NCI-H1436 treated with DMSO at 0.1 percent for 48 hours (cell line): ENCODE measurements at places on chromosomes 16 and 17.

DNA sequence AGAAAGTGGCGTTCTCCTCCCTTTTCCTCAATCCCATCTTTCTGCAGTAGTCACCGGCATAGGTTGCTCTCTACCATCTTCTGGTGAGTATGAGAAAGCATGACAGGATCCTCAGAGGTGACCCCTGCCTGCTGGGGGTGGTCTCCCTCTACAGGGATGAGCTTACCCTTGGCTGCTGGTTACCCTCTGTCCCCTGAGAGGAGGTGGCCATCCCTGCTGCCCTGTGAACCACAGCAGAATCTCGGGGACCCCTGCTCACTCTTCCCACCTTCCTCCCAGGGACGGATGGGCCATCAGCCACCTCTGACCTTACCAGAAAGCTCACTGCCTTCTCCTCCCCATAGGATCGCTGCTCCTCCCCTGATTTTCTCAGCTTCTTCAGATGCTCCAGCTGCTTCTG is 7.8 kb downstream of the MEFV start:
- DNase-seq: no peak

- no peak for DNase-seq
These were observed 384.6 kb downstream of the SLC39A11 start for GRCh38 chr17:72707881-72708280.

GRCh38 chr17:67725373-67725791 is 7.6 kb downstream of the NOL11 start:
- no peak for DNase-seq

DNA sequence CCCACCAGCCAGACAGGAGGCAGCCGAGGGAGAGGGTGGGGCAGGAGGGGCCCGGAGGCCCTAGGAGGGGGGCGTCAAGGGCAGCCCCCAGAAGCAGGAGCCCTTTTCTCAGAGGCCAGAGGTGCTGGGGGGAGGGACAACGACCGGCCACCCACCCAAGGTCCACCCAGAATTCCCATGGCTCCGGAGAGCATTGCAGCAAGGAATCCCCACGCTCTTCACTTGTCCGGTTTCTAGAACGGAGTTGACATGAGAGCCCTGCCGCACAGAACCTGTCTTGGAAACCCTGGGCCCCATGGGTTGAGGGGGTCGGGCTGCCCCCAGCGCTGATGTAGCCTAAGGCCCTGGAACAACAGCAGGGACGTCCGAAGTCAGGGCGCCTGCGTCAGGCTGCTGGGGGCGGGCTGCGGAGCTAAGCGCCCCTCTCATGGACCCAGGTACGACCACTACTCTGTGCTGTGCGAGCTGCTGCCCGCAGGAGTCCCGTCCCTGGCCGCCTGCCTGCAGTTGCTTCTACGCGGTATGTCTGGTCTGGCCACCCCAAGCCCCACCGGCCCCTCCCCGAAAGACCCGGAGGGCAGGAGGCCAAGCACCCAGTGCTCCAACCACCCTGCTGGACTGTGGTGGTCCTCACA is 11.2 kb downstream of the CYBC1 start:
- no peak for DNase-seq

GRCh38 chr16:895371-895770 is 75.4 kb downstream of the LMF1 start:
- no peak for DNase-seq

DNA sequence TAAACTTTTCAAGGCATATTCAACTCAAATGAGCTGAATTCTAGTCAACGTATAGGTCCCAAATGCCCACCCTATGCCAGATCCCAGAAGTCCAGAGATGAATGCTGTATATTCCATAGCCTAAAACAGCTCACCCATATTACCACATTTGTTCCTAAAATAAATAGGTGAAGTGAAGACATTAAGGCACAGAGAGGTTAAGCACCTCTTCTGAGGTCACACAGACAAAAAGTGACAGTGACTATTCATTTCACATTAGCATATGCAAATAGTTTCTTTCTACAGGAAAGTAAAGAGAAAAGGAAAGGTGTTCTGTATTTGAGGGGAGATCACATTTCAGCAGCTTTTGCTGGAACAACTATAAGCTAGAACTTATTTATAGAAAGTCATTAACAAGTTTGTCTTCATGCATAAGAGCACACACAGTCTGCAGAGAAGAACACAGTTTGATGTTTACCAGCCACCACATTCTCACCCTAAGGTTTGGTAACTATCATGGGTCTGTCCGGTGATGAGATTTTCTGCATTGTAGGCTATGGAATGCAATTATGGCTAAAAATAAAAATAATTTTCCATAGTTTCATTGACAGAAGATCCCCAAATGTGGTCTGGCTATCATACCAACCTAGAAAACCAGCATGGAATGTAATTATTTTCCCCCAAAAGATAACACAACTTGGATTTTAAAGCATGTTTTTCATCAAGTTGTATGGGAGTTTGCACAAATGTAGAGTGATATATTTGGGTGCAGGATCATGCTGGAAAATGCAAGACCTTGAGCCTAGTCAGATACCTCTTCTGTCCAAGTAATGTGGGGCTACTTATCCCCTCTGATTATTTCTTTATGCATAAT is 402.1 kb downstream of the UTP18 start:
- DNase-seq: no peak

GRCh38 chr16:80060470-80060869 is 459.9 kb upstream of the MAF start:
- DNase-seq: no peak

DNA sequence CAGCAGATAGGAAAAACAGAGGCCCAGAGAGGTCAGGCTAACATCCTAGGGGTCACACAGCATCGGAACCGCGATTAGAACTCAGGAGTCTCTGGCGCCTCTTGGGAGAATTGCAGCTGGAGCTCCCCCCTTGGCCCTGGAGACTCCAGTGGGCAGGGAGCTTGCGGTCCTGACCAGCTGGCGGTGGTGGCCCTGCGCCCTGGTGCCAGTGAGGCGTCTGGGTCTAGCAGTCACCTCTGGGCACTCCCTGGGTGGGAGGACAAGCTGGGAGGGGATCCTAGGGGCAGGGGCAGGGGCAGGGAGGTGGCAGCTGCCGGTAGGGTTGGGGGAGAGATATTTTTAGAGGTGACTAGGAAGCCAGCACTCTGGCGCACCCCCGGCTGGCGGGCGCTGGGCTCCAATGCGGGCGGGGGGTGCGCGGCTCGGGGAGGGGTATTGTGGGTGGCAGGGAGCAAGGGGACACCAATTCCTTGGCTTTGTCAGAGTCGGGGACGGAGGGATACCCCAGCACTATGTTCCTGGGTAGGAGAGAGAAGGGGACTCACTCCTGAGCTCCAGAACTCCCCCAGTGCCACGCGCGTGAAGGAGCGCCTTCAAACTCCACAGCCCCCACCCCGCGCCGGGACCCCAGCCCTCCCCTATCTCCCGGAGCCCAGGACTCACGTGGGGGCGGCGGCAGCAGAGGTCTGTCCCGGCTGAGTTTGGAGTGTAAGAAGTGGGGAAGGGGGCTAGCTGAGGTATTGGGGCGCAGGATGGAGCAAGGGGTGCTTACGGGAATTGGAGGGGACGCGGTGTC is 584 bp downstream of the PHOSPHO1 start:
- no peak for DNase-seq

- DNase-seq: no peak
These were observed 71.7 kb downstream of the PRKCB start for GRCh38 chr16:23907457-23907902.

DNA sequence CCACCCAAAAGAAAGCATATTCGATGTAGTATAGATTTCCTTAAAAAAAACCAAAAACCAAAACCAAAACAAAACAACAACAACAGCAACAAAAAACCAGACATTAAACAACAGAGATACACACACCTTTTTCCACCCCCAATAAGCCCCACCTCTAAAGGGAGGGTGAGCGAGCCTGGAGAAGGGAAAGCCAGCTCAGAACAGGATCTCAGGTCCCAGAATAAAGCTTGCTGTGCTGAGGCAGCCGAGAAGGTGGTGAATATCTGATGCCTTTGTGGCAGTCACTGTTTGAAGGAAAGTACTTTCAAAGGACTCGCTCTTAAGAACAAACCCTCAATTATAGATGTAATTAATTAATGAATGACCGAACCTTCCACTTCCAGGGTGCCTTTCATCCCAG is 470 bp downstream of the KRT23 start:
- DNase-seq: no peak

- DNase-seq: no peak
These were observed 140.2 kb downstream of the CYB561 start for GRCh38 chr17:63305857-63306256.

DNA sequence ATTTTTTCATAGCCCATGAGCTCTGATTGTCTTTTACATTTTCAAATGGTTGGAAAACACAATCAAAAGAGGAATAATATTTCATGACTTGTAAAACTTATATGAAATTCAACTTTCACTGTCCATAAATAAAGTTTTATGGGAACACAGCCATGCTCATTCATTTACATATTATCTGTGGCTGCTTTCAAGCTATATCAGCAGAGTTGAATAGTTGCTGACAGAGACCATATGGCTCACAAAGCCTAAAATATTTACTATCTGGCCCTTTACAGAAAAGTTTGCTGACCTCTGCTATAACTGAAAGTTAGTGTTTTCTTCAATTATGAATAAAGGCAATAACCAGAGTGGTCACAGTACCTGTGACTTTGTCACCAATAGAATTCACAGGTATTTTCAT is 128.2 kb upstream of the GNAO1 start:
- DNase-seq: no peak

DNA sequence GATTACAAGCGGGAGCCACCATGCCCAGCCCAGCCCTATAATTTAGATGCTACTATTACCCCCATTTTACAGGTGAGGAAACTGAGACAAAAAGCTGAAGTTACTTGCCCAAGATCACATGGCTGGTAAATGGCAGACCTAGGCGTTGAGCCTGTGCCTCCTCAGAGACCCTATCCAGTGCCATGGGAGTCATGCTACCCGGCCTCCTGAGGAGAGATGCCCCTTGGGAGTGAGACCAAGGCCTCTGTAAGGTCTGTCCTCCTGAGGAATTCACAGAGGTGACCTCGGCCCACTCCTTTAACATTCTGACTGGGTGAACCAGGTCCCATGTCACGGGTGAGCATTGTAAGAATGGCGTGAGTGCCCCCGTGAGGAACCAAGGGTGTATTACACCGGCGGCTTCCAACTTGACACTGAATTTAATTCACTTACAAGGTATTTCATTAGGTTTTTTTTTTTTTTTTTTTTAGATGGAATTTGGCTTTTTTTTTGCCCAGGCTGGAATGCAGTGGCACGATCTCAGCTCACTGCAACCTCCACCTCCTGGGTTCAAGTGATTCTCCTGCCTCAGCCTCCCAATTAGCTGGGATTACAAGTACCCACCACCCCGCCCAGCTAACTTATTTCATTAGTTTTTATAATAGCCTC is 95.7 kb downstream of the ABCC6 start:
- no peak for DNase-seq

GRCh38 chr16:55641430-55642056 is 14.2 kb upstream of the SLC6A2 start:
- no peak for DNase-seq

DNA sequence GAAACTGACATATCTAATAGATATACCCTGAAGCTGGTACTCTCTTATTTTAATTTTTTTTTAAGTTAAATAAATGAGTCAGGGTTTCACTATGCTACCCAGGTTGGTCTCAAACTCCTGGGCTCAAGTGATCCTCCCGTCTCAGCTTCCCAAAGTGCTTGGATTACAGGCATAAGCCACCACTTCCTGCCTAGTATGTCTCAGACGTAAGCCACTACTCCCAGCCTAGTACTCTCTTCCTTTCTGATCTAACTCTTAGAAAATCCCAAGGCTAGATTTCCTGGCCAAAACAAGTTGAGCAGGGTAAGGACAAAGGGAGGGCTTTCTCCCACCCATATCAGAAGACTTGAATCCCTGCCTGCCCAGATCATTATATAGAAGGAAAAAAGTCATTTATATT is 33.7 kb downstream of the HOXB1 start:
- no peak for DNase-seq

GRCh38 chr17:80819422-80820164 is 172.0 kb upstream of the CHMP6 start:
- no peak for DNase-seq

- no peak for DNase-seq
These were observed 23.2 kb downstream of the IGFBP4 start for GRCh38 chr17:40466298-40466971.

GRCh38 chr17:17700251-17700969 is 19.2 kb downstream of the RAI1 start:
- DNase-seq: no peak

GRCh38 chr17:40574292-40574691 is 9.0 kb upstream of the CCR7 start:
- no peak for DNase-seq

DNA sequence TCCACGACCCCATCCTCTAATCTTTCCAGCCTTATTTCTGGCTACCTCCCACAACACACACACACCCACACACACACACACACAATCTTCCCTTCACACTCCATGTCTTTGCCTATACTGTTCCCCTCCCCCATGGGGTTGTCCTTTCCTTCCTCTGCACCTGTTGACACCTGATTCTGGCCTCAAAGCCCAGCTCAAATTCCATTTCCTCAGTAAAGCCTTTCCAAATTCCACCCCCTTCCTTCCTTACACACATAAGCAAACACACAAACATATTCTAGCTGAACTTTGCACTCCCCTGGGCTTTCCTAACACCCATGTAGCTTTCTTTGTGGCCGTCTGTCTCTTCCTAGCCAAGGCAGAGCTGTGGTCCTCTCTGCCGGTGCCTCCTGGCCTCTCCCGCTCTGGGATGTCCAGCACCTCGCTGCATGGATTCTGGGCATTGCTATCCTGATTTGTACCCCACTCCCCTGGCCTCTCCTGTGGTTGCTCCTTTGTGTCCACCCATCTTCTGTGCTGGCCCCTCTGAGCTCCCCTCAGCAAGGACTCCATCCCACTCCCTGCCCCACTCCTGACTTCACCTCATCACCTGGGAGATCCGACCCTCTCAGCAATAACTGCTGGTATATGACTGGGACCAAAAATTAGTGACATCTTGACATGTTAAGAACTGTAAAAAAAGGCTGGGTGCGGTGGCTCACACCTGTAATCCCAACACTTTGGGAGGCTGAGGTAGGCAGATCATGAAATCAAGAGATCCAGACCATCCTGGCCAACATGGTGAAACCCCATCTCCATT is 8.4 kb upstream of the SRCIN1 start:
- DNase-seq: no peak

DNA sequence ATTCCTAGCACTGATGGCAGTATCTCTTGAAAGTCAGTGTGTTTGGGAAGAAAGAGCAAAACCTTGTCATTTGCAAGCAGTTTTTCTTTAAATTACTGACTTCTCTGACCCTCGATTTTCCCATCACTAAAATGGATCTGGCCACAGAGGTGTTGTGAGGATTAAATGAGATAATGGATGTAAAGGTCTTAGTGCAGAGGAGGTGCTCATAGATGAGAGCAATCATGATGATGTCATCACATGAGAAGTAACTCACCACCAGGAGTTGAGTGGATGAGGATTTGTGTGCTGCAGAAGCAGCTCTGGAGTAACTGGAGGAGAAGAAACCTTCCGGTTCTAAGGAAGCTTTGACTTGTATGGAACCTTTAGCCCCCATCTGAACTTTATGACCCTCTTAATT is 30.6 kb downstream of the PITPNM3 start:
- DNase-seq: no peak
